GDM1 (cell line): ENCODE measurements at places on chromosomes 12 and 14.

GRCh38 chr14:74538411-74539391 is 45.1 kb downstream of the ISCA2 start:
- DNase-seq, result no peak

DNA sequence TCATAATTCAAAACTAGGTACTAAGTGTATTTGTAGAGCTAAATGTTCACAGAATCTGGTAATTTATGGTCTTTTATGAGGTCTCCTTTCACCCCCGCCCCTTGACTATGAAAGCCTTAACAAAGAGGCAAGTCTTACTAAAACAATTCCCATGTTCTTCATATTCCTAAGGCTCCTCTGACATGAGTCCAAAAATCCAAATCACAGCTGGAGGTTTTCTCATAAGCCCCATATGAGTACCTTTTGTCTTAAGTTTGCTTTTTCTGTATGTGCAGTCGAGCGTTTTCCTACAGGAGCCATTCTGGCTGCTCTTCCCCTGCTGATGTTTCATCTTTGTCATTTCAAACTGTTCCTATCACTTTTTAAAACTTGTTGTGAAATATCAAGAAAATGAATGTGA is 55.2 kb downstream of the SIX1 start:
- no peak for DNase-seq

DNA sequence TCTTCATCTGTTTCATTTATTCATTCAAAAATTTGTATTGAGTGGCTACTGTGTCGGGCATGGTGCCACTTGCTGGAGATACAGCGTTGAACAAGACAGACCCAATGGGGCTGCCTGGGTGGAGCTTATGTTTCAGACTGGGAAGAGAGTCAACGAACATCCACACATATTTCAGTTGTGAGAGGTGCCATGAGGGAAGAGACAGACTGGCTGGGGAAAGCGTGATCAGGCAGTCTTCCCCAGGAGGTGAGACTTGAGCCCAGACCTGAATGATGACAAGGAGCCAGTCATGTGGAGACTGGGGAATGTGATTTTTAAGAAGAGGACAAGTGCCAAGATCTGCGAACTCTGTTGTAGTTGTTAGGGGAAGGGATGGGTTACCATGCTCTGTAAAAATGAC is 12.2 kb downstream of the BICD1 start:
- no peak for DNase-seq

DNA sequence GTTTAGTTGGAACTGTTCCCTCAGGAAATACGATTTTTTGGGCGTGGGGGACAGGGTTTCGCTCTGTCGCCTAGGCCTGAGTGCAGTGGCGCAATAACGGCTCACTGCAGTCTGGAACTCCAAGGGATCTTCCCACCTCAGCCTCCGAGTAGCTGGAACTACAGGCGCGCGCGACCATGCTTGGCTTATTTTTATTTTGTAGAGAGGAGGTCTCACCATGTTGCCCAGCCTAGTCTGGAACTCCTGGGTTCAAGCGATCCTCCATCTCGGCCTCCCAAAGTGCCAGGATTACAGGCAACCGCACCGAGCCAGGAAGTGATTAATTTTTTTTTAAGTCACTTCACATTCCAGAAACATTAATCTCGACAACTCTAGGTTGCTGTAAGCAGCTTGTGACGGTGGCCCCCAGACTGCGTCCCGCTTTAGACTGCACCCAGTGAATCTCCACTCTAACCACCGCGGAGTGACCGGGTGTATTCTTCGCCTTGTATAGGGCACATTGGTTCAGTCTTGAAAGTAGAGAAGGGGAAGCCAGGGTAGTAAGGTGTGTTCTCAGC is 830 bp upstream of the MIS18BP1 start:
- DNase-seq, result no peak

DNA sequence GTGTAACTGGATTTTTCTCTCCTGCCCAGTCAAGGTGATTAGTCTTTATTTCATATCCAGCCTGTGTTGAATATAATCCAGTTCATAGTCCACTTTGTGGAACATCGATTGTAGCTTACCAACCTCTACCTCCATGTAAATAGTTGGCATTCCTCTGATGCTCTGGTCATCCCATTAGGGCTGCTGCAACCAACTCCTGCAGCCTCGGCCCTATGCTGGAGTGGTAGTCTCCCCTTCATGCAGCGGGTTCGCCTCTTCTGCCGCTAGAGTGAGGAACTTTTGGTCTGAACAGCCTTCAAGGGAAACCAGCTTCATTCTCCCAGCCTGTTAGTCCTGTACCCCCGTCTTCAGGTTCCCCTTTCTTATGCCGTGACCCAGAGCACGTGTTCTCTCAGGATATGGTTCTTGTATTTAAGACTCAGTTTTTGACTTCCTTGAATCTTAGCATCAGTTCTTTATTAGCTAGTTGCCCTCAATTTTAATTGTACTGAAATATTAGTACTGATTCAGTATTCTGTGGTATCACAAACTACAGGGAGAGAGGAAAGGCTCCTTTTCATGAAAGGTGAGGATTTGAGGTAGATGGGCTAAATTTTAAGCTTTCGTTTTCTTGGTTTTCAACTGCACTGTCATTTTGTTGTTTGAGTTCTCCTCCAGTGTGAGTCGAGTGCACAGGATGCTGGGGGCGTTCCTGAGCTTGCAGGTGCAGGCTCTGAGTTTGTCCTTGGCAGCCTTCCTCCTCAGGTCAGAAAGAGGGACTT is 33.2 kb downstream of the ZNF664 start:
- DNase-seq, result peak; percentile 39

- DNase-seq, result no peak
Observed at GRCh38 chr12:43011383-43011926, 421.9 kb upstream of the PRICKLE1 start.

GRCh38 chr14:68681256-68682011 is 111.4 kb downstream of the ZFP36L1 start:
- no peak for DNase-seq

GRCh38 chr12:89649139-89649538 is 59.5 kb downstream of the ATP2B1 start:
- no peak for DNase-seq
